GM13977 (cell line): ENCODE measurements at places on chromosomes 5 and 9.

- no peak for DNase-seq
Observed at GRCh38 chr5:73968729-73969128, 342.7 kb downstream of the ARHGEF28 start.

DNA sequence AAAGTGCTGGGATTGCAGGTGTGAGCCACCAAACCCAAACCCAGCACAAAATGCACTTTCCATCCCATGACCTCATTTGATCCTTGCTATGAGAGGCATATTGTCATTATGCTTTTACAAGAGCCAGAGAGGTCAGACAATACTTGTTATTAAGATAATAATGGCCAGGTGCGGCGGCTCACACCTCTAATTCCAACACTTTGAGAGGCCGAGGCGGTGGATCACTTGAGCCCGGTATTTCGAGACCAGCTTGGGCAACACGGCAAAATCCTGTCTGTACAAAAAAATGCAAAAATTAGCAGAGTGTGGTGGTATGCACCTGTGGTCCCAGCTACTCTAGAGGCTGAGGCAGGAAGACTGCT is 55.9 kb upstream of the IL17B start:
- no peak for DNase-seq

- DNase-seq = no peak
Observed at GRCh38 chr5:72722792-72723452, 93.5 kb upstream of the TNPO1 start.

DNA sequence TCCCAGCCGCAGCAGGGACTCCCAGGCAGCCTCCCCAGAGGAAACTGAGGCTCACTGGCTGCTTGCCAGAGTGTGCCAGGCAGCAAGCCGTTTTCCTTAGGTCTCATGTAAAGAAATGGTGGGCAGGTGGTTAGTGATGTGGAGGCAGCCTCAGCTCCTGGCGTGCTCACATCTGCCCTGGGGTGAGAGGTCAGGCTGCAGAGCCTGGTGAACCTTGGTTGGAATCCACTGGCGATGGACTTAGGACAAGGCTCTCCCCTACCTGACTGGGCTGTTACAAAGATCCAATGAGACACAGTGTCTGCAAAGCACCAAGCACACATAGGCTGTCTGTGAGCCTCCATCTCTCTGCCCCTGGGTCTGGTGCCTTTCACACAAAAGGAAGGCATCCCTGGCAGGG is 30.9 kb downstream of the LHX6 start:
- no peak for DNase-seq

- no peak for DNase-seq
Observed at GRCh38 chr5:110040178-110040577, 350.5 kb downstream of the MAN2A1 start.

GRCh38 chr5:151757233-151758140 is 944 bp downstream of the ATOX1 start:
- no peak for DNase-seq

- DNase-seq = no peak
Observed at GRCh38 chr9:21555911-21556310, 73.8 kb upstream of the IFNE start.

DNA sequence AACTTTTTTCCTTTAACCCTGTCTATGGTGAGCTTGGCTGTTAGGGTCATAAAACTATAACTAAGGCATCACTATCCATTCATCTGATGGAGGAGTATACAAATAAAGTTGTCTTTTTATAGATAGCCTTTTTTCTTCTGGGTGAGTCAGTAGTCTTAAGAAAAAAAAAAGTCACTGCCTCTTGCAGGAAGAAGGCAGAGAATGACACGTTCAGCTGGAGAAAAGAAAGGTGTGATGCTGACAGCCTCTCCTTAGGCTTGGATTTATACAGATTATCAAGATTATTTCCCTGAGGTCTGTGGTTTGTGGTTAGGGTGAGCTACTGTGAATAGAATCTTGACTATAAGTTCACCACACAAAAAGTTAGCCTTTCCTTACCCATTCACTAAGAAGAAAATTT is 23.0 kb downstream of the EPB41L4B start:
- DNase-seq = no peak

DNA sequence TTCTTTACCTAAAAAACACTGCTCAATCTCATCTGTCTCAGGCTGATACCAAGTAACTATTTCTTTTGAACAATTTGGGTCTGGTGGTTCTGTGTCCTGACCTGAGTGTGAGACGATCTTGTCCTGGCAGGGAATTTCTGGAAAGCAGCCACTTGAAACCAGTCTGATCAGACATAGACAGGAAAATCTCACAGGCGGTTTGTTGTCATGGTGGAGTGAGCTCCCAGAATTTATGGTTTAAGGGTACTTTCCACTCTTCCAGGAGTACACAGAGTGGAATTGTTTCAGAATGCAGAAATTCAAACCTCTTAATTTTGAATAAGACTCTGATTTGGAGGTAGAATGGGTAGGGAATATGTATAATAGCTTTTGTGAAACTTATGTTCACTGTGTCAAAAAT is 268.2 kb downstream of the ISL1 start:
- DNase-seq = no peak

DNA sequence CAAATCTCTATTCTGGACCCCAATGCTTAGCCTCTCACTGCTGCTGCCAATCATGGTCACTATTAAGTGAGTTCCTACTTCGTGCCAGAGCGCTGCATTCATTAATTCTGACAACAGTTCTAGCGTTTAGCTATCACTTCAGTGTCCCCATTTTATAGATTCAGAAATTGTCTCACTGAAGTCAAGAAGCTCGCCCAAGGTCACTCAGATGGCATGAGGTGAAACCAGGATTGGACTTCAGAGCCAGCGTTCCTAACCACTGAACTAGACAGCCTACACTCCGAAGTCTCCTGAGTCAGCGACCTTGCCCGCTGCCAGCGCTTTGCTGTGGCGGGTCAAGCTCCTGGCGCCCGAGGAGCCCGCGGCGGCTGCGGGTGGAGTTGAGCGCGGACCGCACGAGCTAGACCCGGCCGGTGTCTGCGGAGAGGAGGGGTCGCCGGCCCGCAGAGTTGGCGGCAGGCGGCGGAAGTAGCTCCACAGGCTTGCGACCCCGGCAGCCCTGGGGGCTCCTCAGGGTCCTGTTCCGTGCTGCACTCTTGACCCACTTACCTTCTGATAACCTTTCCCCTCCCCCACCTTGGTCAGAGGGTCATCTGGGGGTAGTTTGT is 2.1 kb upstream of the GABRB2 start:
- peak; percentile 16 for DNase-seq

DNA sequence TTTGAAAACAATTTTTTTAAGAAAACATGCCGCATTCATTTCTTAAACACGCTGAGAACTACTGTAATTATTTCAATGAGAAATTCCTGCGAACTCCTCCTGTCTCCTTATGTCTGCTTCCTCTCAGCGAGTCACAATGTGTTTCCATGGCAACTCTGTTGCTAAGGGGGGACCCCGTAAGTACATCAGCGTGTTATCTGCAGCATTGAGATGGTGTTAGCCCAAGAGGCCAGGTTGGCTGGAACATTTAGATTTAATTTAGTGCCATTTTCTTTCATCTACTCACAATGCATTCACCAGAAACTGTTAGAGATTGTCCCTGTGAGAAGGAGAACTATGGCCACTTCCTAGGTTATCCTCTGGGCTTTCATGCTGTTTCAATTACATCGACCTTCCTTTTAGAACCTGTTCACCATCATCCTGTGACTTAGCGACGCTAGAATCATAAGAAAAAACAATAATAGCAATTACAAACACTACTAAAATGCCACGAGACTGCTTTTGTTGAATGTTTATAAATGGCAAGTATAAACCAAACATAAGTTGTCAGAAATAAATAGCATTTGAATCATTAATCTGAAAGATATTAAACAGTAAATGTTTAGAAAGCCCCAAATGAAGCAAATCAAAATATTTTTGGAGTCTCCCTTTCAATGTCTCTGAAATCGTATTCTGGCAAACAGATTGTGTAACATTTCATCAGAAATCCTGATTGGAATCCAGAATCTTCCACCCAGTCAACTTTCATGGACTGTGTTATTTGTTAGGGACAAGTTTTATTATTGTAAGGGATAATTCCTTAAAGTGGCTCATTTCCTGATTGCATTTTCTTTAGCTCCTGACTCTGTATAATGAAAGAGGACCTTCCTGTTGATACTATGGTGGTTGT is 39.7 kb upstream of the SHC3 start:
- DNase-seq = no peak

DNA sequence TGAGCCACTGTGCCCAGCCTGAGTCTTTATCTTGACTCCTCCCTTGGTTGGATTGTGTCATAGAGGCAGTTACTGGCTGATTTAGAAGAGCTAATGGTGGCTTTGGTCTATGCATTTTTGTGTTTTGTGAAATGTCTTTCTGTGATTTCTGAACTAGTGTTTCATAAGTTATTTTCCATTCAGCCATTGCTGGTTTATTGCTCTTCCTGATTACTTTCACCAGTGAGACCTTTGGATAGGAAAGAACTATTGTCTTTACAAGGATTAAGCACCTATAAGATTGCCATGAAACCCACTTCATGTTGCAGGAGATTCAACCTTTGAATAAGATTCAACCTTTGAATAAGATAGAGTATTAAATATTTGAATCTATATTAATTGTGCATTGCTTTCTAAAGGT is 8.7 kb upstream of the HAPLN1 start:
- no peak for DNase-seq

- no peak for DNase-seq
Observed at GRCh38 chr9:116585896-116586295, 101.2 kb upstream of the TRIM32 start.

- peak; percentile 84 for DNase-seq
Observed at GRCh38 chr9:136700959-136701667, 11.3 kb upstream of the DIPK1B start.

- peak; percentile 37 for DNase-seq
Observed at GRCh38 chr5:103889500-103890209, 327.1 kb upstream of the NUDT12 start.

- DNase-seq = peak; percentile 94
Observed at GRCh38 chr9:86354011-86354817, at the start of gene TUT7. TSS of gene TUT7 (minus strand) at chr9:86354410. CDS start at chr9:86353199, 1,211 bp downstream.

DNA sequence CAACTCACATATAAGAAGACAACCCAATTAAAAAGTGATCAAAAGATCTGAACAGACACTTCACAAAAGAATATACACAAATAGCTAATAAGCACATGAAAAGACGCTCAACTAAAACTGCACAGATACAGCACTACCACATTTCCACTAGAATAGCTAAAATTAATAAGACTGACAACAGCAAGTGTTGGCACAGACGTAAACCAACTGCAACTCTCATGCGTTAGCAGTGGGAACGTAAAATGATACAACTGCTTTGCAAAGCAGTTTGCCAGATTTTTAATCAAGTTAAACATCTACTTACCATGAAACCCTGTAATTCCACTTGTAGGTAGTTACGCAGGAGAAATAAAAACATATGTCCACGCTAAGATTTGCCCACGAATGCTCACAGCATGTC is 9.0 kb downstream of the SEMA4D start:
- no peak for DNase-seq
